Upper lobe of right lung (tissue), 1 donor: ENCODE measurements at places on chromosomes 1 and 21.

DNA sequence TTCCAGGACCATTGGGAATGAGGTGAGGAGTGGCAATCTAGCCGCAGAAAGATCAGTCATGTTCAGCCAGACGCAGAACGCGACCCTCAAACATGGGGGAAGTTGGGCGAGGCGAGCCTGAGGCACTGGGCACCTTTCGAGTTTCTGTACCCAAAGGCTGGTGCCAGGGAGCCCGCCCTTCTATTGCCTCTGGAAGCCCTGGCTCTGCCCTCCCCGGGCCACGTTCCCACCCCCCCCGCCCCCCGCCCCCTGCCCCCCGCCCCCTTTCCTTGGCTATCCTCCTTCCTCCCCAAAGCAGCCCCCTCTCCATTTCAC, 2.2 kb upstream of the ZBTB7B start:
- no peak for DNase-seq

DNA sequence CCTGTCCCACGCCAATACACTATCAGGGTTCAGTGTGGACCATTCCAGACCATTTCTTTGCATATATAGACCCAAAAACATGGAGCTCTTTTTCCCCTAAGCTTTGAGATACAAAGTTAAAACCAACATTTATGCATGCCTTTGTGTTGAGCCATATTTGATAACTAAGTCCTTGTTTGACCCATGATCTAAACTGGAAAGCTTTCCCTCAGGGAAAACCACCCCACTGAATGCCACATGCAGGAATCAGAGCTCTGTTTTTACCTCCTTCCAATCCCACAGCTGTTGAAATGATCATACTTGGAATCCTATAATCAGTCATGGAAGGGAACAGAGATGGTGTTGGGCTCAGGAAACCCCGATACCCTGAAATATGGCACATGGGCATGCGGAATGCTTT, 14.8 kb upstream of the SLC45A1 start:
- no peak for DNase-seq

- no peak for DNase-seq
Observed at GRCh38 chr1:50750021-50750619, 209.9 kb downstream of the FAF1 start.

- no peak for DNase-seq
Observed at GRCh38 chr1:223175633-223176032, 32.6 kb upstream of the TLR5 start.

DNA sequence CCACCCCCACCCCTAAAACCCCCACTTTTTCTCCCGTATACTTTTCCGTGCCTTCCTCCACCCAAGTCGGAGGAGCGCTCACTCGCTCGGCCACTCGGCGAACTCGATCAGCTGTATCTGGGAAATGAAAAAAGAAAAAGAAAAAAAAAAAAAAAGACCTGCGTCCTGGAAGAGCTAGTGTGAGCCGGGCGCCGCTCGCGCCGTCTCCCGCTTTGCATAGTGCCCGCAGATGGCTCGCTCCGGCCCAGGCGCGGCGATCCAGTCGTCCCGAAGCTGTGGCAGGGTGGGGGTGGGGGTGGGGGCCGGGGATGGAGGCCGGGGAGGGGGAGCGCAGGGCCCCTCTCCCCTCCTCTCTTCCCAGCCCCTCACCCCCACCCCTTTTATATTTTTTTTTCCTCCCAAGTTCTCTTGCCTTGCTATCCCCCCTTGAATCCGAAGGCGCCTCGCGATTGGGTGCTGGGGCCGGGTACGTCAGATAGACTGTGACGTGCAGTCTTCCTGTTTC, 299 bp upstream of the PROX1 start:
- DNase-seq: peak; percentile 77

GRCh38 chr1:107432108-107432507, 291.3 kb downstream of the NTNG1 start:
- DNase-seq: no peak

- DNase-seq: no peak
Observed at GRCh38 chr1:102891868-102892625, 216.3 kb downstream of the COL11A1 start.

DNA sequence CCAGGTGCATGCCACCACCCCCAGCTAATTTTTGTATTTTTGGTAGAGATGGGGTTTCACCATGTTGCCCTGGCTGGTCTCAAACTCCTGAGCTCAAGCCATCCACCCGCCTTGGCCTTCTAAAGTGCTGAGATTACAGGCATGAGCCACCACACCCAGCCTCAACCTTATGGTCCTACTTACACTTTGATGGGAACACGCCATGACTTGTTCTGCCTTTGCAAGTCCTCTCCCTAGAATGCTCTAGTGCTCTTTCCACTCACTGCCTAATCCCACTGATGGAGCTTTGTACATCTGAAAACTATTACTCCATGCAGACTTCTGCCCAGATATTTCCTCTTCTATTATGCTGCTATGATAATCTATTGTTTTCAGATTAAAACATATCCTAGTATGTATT, 174.3 kb downstream of the DAB1 start:
- no peak for DNase-seq

DNA sequence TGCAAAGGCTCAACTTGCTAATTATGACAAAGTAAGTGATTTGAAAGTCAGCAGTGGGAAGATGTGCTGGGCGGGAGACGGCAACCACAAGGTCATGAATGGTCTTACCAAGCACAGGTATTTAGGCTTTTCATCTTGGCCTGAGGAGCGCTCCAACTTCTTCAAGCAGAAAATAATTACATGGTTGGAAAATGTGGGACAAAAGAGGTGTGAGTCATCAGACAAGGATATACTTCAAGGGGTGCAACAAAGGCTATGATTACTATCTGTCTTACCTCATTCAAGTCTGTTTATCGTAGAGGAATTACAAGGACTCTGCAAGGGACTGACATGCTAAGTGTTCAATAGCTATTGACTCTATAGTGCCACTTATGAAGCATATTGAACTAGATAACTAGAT, 2005.7 kb downstream of the MRPL39 start:
- no peak for DNase-seq

DNA sequence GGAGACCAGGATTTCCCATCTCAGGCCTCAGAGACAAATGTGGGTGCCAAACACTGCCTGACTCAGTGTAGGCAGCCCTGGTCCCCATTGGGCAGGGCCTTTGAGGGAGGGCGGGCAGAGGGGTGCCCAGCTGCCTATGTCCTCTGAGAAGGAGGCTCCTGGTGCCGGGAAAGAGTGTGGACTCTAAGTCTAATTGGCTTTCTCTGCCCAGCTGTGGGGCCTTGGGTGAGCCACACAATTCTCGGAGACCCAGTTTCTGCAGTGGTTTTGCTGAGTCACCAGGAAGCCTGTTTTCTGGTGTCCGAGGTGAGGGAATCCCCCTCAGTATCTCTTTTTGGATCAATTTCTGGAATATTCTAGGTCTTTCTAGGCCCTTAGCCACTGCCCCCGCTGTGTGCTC, 35.3 kb upstream of the ACTL8 start:
- no peak for DNase-seq

DNA sequence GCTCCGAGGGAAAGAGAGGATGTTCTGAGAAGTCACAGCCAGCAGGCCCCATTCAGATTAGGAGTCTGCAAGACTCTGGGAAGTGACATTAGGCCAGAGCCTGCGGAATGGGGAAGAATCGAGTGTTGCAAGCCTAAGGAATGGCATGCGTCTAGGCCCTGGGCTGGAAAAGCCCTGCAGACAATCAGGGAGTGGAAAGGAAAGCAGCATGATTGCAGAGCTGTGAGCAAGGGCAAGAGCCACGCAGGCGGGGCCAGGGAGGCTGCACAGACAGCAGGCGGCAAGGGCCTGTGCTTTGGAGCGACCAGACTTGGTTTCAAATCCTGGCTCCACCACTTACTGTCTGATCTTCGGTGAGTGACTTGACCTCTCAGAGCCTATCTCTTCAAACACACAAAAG, 118.2 kb downstream of the RRAGC start:
- no peak for DNase-seq

DNA sequence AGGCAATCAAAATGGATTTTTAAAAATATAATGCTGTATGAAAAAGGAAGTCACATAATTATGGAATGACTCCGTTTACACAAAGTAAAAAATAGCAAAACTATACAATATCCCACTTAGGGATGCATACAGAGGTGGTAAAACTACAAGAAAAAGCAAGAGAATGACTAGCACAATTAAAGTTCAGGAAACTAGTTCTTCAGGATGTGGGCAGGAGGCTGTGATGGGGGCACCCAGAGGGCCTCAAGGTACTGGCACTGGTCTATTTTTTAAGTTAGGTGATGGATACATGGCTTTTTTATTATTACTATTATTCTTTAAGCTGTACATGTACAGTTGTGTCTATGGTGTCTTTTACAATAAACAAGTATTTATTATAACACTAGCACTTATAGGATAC, 1.4 kb upstream of the ZC3H12A start:
- DNase-seq: no peak

DNA sequence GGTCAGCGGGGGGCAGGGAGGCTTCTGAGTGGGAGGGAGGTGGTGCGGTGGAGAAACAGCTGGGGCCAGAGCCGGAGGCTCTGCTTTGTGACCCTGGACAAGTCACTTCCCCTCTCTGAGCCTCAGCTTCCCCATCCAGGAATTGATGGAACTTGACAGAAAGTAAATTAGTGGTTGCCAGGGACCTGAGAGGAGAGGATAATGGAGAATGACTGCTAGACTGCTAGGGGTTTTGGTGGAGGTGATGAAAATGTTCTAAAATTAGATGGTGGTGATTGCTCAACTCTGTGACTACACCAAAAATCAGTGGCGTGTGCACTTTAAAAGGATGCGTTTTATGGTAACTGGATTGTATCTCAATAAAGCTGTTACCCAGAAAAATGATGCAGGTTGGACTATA, 100.9 kb downstream of the ARHGEF10L start:
- no peak for DNase-seq

DNA sequence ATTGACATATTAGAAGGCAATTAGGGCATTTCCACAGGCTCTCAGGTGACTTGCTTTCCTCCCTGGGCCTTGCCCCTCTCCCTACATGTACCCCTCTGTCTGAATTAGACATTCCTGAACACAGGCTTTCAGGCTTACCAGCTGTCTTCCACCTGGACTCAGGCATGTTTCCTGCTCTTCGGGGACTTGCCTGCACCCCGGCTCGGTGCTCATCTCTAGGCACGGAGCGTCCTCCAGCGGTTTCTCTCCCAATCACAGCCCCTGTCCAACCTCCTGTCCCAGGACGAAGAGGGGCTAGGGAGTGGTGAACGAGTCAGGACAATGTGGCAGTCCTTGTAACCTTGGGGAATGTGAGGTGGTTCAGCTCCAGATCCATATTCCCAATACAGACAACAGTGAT, 4.2 kb downstream of the PROK1 start:
- no peak for DNase-seq

DNA sequence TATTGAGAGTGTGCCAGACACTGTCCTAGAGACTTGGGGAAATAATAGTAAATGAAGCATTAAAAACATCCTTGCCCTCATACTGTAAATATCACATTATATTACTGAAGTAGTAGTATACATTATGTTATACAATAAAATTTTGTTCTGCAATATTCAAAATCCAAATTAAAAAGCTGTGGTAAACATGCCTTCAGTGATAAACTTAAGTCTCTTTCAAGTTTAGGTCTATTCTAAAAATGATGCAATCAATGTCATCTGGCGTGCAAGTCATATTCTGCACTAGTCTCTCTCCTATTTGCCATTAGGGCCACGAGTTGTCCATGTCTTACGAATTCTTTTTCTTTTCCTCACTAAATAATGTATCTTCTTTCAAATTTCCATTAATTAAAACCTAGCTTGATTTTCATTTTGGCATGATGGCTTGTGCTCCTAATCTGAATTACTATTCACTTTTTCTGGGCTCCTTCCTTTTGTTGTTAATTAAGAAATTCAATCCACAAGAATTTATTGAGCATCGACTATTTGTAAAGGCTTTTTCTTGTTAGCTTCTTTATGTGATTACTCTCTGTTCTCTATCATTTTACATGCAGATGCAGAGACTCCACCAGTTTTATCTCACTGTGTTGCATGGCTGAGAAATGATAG, 130.7 kb downstream of the COQ8A start:
- DNase-seq: no peak

DNA sequence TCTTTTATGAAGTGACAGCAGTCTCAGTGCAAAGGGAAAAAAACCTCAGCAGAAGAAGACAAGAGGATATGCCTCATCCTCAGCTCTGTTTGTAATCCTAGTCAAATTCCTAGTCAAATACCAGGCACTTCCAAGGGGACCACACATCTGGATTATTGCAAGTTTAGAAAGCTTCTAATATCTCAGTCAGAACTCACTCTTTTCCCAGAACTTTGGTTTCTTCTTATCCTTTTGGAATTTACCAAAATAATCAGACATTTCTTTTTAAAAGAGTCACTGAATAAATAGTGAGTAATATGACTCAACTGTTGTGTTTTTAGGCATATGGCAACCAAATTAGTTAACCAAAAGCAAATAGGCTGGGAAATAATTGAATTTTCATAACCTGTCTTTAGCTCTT, 47.8 kb downstream of the PRRX1 start:
- DNase-seq: no peak

DNA sequence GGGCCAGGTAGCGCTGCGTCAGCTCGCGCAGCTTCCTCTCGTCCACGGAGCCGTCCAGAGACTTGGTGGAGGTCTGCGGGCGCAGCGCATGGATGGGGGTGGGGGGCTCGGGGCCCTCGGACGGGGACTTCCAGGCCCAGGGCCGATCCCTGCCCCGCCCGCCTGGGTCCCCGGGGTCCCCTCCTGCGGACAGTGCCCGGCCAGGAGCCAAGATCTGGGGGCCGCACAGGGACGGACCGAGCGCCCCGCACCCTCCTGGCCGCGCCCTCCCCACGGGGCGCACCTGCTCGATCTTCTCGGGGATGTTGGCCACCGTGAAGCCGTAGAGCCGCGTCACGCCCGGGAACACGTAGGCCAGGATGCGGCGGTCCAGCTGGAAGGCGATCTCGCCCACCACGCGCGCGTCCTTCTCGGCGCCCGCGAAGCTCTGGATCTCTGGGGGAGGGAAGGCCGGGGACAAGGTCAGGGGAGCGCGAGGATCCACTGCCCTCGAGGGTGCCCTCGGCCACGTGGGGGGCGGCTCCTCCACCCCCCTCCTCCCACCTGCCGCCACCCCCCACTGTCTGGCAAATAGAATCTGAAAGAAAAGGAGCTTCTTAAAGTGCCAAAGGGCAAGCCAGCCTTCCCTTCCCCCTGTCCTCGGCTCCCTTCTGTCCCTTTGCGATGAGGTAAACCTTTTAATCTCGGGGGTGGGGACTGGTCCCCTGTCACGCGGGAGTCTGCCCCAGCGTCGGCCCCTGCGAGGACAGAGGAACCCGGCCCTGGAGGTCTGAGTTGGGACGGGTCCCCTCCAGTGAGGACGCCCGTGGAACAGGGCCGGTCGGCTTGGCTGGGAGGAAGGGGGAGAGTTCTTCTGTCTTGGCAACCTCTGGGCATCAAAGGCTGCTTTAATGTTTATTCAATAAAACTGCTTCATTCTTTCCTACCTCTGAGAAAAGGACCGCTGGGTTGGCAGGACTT, 6.5 kb upstream of the FTCD start:
- peak; percentile 58 for DNase-seq

GRCh38 chr1:4126731-4127591, 226.9 kb upstream of the C1orf174 start:
- DNase-seq: peak; percentile 53

DNA sequence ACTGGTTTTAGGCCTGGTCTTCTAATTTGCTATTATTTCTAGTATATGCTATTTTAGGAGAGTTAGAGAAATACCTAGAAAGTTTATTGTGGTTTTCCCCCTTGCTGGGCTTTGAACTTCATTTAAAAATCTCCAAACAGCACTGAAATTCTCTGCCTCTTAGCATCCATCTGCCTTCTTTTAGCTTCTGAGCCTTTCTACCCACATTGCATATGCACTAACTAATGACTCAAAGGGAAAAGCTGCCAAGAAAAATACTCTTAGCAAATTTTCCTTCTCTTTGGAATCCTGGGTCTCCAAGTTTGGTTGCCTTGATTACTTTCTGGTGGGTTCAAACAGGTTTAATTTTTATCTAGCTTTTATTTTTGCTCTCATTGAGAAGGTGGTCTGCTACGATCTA, 408.4 kb upstream of the PTBP2 start:
- no peak for DNase-seq

- DNase-seq: no peak
Observed at GRCh38 chr1:107532318-107532717, 391.5 kb downstream of the NTNG1 start.
